HTR-8/SVneo (cell line): ENCODE measurements at places on chromosomes 5 and 9.

- no peak for DNase-seq
Observed at GRCh38 chr9:20335668-20336332, 286.5 kb downstream of the MLLT3 start.

- no peak for DNase-seq
Observed at GRCh38 chr5:176714067-176714466, 66.8 kb downstream of the TSPAN17 start.

GRCh38 chr9:129676975-129677374, 11.5 kb downstream of the PRRX2 start:
- no peak for DNase-seq

- DNase-seq: no peak
Observed at GRCh38 chr5:179162351-179163235, 102.4 kb downstream of the ZNF354C start.

DNA sequence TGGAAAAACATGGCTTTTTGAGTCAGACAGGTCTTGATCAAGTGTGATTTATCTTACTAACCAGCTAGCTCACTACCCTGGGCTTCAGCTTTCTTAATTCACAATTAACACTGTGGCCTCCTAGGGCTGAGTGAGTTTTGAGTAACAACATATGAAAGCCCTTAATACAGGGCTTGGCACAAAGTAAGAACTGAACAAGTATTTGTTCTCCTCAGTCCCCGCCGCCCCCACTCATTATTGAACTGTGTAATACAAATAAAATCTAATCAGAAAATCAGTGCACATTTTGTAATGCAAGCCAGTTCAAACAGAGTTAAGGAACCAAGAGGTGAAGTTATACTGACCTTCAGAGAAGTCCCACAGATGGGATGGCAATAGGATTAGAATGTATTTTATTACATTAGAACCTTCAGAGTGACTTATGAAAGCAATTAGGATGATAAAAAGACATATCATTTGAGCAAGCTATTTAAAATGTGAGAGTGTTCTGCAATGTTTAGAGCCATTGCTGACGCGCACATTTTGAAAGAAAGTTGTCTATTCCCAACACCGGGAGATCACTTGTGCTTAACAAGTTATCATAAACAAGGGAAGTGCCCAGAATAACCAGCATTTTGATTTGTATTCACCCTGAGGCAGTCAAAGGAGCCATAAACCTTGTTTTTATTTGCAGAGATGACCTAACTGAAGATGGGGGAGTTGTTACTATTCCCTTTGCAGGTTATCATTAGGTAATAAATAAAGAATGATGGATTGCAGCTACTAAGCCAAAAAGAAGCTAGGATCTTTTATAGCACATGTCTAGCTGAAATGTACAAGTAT, 19.4 kb downstream of the ADAMTS16 start:
- no peak for DNase-seq

- no peak for DNase-seq
Observed at GRCh38 chr5:3029396-3029795, 277.9 kb upstream of the IRX2 start.

- DNase-seq: no peak
Observed at GRCh38 chr9:22514871-22515270, 68.2 kb downstream of the DMRTA1 start.

DNA sequence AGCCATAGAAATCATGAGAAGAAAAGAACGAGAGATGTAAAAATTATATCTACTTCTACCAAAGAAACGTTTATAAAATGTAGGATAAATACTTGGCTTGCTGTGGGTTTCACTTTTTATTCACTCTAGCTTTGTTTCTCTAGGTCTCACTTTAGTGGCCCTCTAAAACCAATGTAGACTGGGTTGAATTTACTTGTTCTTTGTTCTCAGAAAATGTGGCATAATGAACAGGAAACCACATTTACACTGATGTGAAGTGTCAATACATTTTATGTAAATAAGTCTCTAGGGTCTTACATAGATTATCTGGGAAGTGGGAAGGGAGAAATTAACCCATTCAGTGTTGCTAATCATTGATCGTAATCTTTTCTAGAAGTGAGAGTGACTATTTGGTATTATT, 58.9 kb downstream of the PLPPR1 start:
- no peak for DNase-seq

DNA sequence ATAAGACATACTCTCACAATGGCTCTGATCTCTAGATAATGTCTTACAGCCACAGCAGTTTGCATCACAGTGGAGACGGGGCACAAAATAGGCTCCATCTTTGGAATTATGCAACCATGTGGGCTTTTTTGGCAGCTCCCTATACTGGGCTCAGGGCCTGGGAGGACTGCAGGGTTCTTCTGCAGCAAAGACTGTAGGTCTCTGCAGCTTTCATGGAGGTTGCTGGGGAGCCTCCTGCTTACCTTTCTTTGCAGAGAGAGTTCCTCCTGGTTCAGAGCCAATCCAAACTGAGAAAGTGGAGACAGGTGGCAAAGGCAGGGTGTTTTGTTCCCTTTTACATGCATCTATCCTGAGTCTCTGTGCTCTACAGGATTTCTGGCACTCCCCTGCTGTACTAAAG, 558.0 kb downstream of the TLR4 start:
- DNase-seq: no peak

DNA sequence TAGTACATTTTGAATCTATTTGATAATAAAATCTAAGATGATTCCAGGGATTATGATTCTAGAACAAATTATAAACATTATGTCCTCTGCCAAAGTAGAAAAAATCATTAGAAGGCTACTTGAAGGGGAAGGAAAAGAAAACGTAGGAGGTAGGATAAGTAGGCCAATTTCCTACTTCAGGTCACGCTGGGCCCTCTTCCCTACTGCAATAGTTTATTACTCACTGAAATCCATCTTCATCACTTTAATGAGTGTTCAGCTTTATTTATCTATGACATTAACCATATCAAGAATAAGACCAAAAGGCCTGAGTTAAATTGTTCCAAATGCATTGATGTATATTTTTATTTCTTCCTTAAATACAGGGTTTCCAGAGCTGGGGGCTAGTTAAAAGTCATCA, 21.6 kb downstream of the SLC28A3 start:
- no peak for DNase-seq

GRCh38 chr5:83082750-83083149, 5.4 kb downstream of the XRCC4 start:
- DNase-seq: no peak

GRCh38 chr5:3025392-3025791, 273.9 kb upstream of the IRX2 start:
- DNase-seq: no peak
